ENCODE measurements at places on chromosomes 1 and 21.

DNA sequence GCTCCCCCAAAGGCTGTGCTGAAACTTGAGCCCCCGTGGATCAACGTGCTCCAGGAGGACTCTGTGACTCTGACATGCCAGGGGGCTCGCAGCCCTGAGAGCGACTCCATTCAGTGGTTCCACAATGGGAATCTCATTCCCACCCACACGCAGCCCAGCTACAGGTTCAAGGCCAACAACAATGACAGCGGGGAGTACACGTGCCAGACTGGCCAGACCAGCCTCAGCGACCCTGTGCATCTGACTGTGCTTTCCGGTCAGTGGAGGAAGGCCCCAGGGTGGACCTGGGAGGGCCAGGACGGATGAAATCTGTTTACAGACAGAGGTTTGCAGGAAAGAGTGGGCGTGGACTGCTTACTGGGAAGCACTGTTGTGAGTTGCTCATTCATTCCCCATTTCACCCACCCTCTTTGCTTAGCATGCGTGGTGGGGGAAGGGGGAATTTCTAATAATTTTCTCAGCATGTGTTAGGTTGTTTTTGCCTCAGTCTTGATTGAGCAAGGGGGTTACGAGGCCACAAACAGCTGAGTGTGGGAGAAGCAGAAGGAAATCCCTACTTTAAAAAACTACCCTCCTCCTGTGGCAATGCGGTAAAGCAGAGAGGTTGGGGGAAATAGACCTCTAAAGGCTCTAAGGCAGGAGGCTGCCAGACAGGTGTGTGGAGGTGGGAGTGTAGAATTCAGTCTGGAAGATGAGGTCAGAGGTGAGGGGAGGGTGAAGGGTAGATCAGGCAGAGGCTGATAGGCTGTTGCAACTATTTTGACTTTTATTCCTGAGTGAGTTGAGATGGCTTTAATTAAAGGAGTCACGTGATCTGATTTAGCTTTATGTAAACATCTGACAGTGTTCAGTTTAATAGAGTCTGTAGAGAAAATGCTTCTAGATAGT is 1.3 kb downstream of the FCGR2A start:
- DNase-seq, result peak; percentile 12

DNA sequence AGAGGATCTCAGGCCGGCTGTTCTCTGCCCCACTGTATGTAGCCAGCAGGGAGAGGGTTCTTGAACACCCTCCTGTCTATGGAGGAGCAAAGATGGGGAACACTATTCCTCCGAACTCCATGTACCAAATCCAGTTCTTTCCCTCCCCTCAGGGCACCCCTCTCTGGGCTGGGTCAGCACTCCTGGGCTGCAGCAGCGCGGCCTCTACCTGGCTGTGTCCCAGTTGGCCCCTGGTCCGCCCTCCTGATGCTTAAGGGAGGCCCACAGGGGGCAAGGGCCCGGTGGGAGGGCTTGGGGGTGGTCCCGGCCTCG is 471 bp upstream of the ADPRS start:
- no peak for DNase-seq

DNA sequence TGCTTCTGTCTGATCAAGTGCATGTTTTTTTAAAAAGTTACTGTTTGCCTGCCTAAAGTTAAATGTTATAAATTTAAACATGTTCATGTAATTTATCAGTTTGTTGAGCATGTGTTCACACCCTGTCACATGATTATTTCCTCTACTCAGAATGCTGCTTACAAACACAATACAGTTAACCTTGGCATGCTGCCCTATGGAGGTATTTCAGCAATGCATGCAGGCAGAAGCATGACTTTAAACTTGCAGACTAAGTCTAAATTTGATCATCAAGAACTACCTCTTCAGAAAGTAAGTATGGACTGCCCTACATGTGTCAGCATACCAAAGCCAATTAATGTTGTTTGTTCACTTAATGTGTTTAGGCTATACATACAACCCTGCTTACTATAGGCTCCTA is 161.6 kb downstream of the LRRC40 start:
- DNase-seq, result peak; percentile 82

DNA sequence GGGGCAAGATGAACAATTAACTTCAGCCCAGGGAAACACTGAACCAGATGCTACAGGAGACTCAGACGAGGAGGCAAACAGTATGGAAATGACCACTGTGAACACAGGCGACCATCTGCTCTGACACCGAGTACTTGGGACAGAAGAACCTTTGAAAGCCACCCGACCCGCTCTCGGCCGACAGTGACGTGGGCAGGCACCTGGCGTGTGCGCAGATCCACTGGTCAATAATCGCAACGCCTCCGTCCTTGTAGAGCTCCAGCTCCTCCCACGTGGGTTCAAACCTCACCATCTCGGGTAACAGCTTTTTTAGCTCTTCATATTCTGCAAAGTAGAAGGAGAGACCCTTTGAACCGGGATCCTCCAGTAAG is 20.3 kb downstream of the POFUT2 start:
- DNase-seq, result no peak

GRCh38 chr21:16841975-16842695 is 670.7 kb upstream of the CXADR start:
- DNase-seq, result no peak

GRCh38 chr1:87872189-87872588 is 543.5 kb downstream of the LMO4 start:
- DNase-seq, result no peak

- DNase-seq, result no peak
These were observed 55.5 kb downstream of the OLFML3 start for GRCh38 chr1:114034567-114035303.

- peak; percentile 94 for DNase-seq
These were observed 89.7 kb upstream of the RUNX1 start for GRCh38 chr21:35138665-35139381.

DNA sequence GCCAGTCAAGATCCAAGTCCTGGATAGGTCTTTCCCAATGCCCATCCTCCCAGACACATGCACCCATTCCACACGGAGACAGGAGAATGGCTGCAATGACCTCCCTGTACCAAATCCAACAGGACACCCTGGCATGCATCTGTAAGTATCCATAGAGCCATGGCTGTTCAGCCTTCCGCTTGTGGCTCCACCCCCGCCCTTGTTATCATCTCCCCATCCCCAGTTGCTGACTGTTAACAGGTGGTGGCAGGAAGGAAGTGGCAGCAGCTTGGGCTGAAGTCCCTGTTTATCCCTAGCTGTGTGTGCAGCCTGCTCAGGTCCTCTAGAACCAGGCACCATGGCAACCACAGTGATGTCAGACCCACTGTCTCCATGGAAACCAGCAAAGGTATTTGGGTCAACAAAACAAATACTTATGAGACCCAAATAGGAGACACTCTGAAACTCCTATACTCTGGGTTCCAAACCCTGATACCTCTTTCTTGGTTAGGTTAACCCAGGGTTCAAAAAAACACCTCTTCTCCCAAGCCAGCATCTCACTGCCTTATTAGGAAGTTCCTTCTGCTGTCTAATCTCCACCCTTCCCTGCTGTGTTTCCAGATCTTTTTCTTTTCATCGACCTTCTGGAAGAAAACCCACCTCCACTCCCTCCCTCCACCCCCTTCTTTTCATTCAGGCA is 721 bp downstream of the PBXIP1 start:
- peak; percentile 90 for DNase-seq

GRCh38 chr1:112358798-112359408 is 37.1 kb upstream of the CTTNBP2NL start:
- peak; percentile 60 for DNase-seq

DNA sequence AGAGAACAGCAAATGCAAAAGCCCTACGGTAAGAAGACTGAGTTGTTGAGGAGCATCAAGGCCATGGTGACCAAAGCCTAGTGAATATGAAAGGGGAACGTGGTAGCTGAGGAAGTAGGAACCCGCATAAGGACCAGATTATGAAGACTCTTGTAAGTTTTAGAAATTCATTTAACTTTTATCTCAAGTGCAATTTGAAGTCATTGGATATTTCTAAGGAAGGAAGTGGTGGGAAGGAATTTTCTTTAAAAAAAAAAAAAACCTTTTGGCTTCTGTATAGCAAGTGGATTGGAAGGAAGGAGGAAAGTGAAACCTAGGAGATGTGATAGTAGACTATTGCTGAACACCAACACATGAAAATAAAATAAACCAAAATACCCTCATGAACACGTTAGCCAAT is 119.0 kb downstream of the TNFSF18 start:
- no peak for DNase-seq

DNA sequence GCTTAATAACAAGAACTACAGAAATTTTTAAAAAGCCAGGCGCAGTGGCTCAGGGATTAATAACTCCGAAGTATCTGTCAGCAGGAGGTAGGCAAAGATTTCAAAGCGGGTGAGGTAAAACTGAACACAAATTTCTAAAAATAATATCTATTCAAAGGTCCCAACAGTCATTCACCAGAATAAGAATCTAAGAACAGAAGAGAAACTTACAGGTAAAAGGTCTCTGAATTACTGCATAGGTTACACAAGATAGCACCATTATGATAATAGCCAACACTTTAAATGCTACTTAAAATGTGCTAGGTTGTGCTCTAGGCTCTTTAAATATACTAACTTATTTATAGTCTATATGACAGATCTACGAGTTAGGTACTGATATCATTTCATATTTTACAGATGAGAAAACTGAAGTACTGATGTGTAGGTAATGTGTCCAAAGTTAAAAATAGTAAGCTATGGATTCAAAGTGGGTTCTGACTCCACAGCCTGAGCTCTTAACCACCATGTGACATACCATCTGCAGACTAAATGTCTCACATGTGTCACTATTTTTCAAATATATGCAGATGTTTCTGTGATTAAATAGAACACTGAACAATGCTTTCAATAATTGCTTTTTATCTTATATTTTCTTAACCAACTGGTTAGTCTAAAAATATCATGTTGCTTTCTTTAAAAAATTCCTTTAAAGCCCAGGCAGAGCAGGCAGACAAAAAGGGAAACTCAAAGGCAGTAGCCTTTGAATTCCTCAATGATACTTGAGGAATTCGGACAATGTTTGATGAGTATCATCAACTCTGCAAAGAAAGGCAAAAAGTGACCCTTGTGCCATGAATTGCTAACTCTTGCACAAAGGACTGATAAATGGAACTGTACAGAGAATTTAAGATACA is 80.5 kb upstream of the TTC39A start:
- DNase-seq, result peak; percentile 20

DNA sequence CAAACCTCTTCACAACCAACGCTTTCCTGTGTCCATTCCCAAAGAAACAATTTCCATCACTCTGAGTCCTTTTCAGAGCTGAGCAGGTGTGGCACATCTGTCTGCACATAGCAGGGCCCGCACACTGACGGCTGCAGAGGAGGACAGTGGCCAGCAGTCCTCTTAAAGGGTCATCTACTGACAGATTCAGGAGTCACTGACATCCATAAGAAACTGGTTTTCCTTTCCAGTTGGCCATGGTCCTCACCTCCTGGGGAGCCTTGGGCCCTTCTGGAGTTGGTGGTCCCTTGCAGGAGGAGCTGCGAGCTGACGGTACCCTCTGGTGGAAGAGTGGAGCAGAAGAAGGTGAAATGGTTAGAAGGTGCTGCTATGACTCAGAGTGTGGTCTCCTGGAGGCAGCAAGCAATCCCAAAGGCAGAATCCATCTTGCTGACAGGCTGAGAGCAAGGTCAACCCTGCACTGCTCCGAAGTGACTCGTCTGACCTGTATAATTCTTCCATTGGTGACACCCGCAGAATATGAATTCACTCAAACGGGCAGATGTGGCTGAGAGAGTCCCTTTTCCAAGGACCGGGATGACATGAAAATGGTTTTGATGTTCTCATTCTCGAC is 278.5 kb upstream of the C1orf174 start:
- no peak for DNase-seq

- DNase-seq, result no peak
These were observed 4.0 kb upstream of the NKAIN1 start for GRCh38 chr1:31243501-31244286.

GRCh38 chr21:43790010-43790524 is 690 bp downstream of the RRP1 start:
- DNase-seq, result no peak

DNA sequence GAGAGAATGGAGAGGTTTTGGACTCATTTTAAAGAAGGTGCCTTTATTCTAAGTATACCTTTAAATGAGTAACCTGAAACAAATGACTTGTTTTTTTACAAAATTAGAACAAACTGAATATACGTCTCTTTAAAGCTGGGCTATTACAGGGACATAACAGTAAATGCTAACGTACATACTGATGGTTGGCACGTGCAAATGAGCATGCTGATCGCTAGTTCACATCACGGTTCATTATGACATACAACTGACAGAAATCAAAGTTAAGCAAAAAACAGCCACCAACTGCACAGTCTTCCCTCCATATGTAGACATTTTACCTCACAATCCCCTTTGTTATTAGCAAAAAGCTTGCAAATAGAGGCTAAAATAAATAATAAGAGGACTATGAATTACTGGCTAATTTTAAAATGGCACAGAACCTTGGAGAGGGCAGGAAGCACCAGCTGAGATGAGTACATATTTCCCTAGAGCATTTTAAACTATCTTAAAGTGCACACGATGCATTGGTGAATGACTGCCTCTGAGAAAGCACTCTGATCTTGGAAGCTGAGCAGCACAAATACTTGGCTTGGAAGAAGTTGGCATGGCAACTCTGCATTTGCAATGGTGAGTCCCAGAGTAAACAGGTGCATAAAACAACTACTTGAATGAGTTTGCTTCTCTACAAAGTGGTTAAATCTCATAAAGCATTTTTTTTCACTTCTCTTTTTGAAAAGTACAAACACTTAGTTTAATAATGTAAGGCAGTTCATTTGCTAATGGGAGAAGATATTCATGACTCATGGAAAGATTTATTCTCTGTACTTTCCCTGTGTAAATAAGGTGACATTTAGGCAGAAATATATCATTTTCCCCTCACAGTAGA is 204.7 kb downstream of the LHX8 start:
- no peak for DNase-seq

GRCh38 chr1:30756545-30757351 is 826 bp downstream of the LAPTM5 start:
- DNase-seq, result peak; percentile 81

DNA sequence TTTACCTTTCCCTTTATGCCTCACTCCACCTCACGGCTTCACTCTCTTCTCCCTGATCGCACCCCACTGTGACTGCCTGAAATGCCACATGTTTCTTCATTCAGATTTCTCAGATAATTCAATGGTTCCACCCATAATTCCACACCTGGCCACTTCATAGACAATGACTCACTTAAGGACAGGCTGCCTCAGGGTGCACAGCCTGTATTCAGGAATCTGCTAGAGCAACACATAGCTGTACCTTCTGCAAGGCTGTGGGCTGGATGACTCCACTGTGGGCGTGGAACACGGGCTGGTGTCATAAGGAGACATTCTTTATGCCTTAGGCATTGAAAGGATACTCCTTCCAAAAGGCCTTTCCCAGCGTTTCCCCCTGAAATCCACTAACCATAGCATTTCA is 36.1 kb downstream of the L1TD1 start:
- peak; percentile 82 for DNase-seq

- DNase-seq, result peak; percentile 7
These were observed 18.6 kb downstream of the CDC42BPA start for GRCh38 chr1:227299688-227300087.

DNA sequence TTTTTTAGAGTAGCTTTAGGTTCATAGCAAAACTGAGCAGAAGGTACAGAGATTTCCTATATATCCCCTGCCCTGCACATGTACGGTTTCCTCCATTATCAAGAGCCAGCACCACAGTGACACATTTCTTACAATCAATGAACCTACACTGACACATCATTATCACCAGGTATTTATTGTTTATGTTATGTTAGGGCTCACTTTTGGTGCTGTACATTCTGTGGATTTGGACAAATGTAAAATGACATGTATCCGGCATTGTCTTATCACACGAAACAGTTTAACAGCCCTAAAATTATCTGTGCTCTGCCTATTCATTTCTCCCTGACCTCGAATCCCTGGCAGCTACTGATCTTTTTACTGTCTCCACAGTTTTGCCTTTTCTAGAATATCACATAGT is 93.7 kb upstream of the DPH5 start:
- no peak for DNase-seq

Measured in brain microvascular endothelial cell (primary cell).